ENCODE measurements at places on chromosomes 1 and 21.

- peak; percentile 50 for DNase-seq
Measured at GRCh38 chr1:8094481-8095241, 68.6 kb upstream of the ERRFI1 start.

DNA sequence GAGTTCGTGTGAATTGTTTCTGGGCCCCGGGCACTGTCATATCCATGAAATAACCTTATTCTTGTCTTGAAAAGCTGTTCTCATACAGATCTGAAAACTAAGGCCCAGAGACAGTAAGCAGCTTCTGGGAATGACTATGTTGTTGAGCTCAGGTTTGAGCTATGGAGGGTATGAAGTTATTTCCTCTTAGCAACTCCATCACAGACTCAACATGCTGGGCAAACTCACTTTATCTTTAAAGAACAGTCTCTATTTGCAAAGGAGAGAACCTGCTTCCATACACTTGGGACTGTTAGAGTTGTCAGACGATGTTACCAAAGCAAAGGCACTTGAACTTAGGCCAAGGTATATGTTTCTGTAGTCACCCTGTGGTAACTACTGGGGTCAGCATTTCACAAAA, 90.0 kb downstream of the GPR88 start:
- DNase-seq, result no peak

DNA sequence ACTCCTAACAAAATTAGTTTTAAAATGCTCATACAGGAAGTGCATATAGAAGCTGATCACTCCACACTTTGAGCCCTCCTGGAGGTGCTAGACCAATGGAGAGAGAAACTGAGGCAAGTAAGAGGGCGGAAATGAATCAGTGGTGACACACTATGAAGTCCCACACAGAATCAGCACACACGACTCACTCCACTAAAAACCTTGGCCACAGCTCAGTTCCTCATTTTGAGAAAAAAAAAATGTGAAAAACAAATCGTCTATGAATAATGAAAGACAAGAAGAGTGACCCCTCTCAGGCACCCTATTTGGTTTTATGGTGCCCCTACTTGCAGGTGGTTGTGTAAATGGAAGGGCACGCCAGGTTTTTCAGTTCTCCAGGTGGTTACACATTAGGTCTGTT, 675.1 kb upstream of the BRINP3 start:
- no peak for DNase-seq

DNA sequence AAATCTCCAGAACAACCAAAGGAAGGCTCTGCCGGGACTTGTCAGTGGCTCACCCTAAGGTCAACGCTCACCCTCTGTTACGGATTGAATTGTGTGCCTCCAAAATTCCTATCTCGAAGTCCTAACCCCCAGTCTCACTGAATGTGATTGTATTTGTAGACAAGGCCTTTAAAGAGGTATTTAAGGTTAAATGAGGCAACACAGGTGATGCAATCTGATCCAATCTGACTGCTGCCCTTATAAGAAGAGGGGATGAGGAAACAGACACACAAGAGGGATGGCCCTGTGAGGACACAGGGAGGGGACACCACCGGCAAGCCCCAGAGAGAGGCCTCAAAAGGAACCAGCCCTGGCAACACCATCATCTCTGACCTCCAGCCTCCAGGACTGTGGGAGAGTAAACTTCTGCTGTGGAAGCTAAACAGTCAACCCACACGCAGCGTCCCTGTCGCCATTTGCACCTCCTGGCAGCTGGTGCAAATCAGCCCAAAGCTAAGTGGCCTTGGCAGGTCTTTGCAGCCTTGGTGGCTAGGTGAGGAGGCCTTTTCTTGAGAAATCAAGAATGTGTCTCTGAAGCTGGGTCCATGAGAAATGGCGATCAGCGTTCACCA, 24.2 kb downstream of the UBASH3A start:
- DNase-seq, result no peak

DNA sequence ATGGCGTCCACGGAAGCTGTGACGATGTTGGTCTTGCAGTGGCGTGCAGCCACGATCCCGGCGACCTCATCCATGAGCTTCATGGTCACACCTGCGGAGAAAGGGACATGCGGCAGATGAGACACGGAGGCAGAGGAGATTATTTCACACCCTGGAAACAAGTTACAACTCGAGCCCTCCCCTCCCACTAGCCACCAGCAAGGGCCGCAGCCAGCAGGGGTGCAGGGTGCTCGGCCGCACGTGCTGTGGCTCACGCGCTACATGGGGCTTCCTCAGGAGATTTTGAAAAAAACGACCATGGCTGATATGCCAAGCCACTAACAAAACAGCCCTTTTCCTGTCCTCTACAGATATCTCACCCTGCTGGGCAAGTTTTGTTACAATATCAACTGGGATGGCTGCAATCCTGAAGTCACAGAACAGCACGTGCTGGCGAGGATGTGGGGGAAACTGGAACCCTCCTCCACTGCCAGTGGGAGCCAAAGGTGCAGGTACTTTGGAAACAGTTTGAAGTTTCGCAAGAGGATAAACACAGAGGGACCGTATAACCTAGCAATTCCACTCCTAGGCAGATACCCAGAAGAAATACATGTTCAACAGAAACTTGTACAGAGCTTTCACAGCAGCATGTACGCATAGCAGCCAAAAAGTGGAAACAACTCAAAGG, 34.1 kb upstream of the GPR153 start:
- no peak for DNase-seq

- peak; percentile 92 for DNase-seq
Measured at GRCh38 chr1:211578640-211579439, at the start of gene SLC30A1. Gene SLC30A1, minus strand, starts transcription at chr1:211579161. Its CDS starts 549 bp downstream, at chr1:211578612.

- DNase-seq, result no peak
Measured at GRCh38 chr1:178594133-178594532, 81.2 kb downstream of the TEX35 start.
